Peyer's patch (tissue), 4 donors: ENCODE measurements at places on chromosomes 11 and 22. TPM values are rescaled to one million over a fixed set of nuclear protein-coding genes. Genes with fewer than 3 reads are reported as not detected.

GRCh38 chr22:36386351-36386899 is 1.3 kb downstream of the MYH9 start:
- DNase-seq = peak; percentile 74

GRCh38 chr11:65119670-65119995 is 2.1 kb upstream of the ZNHIT2 start:
- DNase-seq = no peak

DNA sequence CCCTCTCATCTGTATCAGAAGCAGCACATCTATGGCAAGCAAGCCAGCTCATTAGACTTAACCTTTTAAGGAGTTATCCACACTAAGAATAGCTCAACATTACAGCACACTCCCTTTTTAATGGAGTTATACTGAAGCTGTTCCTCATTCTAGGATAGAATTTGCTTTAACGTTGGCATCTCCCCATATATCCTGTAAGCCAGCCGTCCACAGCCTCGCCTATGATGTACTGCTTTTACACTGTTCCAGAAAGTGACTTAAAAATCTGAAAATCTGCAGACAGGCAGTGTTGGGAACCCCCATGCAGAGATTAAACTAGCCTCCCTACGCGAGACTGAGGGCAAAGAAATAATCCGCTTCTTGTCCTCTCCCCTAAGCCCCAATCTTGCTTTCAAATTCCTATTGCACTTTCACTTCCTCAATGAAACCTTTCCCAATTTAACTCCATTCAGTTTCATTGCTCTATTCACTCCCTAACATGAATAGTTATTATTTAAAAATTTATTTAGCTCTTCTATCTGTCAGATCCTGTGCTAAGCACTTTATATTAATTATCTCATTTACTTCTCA is 225.0 kb downstream of the BLID start:
- DNase-seq = no peak

DNA sequence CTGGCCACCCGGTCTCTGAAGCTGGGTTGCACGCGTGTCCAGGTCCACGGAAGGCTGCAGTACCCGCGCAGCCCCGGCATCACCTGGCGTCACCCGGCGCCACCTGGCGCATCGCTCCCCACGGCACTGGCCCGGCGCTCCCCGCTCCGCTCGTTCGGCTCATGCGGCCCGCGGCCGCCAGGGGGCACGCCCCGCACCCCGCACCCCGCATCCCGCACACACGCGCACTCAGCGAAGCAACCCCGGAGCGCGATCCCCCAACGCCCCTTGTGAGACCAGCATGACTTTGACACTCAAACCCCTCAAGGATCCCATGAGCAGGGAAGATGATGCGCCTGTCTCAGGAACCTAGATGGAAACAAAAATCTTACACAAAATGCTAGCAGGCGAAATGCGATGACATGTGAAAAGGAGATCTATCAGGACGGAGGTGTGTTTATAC is 11.9 kb downstream of the B3GNT6 start:
- DNase-seq = no peak

DNA sequence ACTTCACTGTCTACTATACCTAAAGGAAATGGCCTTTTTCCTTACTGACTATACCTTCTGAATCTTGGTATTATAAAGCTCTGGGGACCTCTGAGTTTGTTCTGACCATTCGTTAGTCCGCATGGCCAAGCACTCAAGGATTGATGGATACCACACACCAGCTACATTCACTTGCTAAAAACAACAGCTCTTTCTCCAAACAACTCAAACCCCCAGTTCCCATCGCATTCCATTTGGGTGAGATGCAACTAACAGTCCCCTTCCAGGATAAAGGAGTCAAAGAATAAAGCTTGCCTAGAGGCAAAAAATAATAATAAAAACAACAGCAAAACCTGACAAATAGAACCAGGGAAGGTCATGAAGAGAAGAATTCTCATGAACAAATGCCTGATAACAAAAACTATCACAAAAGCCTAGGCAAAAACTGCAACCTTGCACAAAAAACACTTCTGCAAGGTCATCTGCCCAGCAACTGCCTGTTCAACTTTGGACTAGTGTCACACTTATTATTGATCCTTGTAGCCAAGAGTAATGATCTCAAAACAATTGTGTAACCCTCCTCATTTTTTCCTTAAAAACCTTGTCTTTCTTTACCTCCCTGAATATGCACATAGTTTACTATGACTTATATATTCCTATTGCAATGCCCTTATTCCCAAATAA is 139.0 kb upstream of the GUCY1A2 start:
- DNase-seq = no peak

GRCh38 chr11:44564166-44564565 is 1.3 kb upstream of the CD82 start:
- DNase-seq = no peak

DNA sequence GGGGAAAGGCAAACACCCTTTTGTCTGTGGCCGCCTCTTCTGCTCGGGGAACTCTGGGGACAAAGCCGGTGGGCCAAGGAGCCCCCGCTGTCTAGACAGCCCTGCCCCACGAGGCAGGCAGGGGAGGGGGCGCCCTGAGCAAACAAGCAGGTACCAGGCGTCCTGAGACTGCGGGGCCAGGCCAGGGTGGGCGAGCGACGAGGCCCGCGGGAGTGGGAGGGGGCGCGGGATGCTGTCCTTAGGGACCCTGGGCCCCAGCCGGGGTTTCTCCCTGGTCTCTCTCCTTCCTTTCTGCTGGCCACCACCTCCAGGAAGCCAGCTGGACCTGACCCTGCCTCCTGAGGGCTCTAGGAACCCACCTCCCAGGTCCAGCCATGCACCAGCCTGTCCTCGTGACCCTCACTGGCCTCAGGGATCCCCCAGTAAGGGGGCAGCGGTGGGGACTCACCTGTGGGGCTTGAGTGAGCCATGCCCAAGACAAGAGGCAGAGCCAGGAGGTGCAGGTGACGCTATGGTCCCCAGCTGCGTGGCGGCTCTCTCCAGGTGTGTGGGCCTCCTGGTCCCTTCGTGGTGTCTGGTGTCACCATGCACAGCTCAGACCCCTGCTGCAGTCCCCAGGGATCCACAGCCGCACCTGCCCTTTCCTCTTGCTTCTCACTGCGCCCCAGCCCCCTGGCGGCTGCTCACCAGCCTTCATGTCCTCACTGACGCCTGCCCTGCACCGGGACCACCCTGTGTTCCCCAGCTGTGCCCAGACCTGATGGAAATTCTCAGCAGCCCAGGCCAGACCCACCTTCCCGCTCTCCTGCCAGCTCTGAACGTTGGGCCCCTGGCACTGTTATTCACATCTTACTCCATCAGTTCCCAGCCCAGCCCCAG is 26.5 kb upstream of the MUC5AC start:
- no peak for DNase-seq

DNA sequence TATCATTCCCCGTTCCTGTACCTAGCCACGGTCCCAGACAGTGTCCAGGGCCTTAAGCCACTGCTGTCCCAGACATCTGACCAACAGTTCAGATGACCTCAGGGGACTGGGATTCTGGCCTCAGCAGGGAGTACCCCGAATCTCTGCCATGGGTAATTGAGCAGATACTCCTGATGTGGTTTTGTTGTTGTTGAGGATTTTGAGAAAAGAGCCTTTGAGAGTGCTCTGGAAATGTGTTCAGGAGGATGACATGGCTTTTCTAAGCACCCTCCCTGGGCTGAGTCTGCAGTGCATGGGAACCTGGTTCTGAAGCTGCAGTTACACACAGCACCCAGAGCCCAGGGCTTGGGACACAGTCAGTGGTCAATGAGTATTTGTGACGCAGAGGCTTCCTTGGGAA is 30.4 kb downstream of the ADAMTS15 start:
- DNase-seq = no peak

- DNase-seq = no peak
Observed at GRCh38 chr11:65411681-65412070, 10.9 kb upstream of the NEAT1 start.

GRCh38 chr22:36863979-36864378 is 3.2 kb downstream of the NCF4 start:
- DNase-seq = no peak

DNA sequence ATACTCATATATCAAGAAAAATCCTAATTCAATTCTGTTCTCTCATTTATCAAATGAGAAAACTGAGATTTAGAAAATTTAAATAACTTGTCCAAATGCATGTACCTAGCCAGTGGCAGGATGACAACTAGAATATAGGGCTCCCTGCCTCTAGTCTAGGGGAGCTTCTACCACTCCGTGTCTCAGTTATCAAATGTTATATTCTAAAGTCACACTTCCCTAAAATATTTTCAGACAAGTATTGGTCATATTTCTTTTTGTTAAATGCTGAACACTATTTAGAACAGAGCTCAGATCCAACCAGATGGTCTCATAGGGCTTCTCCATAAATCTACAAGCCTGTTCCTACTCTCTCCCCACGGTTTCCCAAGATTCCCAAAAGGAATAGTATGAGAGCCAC is 26.3 kb downstream of the KCNJ1 start:
- no peak for DNase-seq

DNA sequence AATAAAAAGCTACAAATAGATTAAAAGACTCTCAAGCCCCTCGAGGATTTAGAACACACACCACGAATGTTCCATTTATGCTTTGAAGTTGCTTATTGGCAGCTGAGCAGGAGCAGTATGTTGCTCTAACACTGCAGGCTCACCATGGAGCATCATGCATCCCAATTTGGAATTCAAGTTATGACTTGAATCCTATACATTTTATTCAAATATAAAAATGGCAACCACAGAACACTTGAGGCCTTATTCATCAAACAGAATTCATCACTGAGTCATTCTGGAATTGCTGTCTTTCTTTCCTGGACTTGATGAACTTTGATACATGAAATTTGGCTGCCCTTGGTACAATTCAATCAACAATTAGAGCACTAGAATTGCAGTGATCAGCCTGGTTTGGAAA is 24.5 kb upstream of the BLID start:
- no peak for DNase-seq

DNA sequence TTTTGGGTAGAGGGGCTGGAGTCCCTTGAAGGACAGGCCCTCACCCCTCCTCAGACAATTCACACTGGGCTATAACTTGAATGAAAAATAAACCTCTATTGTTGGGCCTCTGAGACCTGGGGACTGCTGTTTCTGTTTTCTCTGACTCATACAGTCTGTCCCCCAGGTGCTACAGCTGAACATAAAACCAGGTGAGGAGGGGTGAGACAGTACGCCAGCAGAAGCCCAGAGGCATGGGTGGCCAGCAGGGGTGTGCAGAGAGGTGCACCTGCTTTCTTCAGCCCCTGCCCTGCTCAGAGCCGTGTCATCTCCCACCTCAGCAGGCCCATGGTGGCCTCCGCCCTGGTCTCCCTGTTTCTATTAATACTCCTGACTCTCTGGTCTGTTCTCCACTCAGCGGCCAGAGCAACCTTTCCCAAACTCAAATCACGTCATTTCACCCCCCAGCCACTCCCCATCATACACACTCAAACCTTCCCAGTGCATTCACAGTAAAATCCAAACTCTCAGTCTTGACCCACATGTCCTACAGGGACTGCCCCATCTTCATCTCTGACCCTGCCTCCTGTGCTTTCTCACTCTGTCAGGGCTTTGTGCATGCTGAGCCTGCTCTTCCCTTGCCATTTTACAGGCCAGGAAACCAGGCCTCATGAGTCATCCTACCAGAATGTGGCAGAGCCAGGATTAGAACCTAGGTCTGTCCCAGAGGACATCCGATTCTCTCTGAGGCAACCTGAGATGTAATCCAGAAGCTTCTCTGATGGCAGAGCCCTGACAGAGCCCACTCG is 5.4 kb upstream of the IL2RB start:
- no peak for DNase-seq

- no peak for DNase-seq
Observed at GRCh38 chr11:130827451-130828377, 88.6 kb downstream of the SNX19 start.

- peak; percentile 15 for DNase-seq
Observed at GRCh38 chr11:2579315-2580060, 120.3 kb downstream of the KCNQ1OT1 start.

- DNase-seq = no peak
Observed at GRCh38 chr11:126175393-126175792, 36.1 kb downstream of the RPUSD4 start.

DNA sequence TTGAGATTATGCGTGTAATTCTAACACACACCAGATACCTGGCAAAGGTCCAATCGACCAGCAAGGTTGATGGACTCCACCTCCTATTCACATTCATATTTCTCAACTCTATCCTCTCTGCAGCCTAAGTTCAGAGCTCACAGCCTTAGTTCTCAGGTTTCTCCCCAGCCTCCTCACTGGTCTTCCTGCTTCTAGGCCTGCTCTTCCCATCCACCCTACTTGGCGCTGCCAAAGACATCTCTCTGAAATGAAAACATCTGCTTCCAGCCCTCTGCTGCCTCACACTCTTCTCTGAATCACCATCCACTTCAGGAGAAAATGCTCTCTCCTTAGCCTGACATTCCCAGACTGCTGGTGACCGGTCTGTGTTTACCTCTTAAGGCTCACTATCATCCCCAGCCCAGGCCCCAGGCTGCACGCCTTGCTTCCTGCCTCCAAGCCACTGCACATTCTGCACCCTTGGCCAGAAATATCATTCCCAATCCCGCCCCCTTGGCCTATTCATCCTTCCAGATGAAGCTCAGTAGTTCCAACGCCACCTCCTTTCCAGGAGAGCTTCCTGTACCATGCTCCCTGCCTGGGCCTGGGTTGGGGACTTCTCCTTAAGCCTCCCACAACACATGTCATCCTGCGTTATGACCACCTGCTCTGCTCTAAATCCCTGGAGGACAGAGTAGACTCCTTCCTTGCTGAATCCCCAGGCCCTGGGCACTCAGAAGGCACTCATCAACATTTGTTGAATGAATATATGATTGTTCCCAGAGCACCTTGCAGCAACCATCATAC is 3.5 kb downstream of the ARRB1 start:
- peak; percentile 58 for DNase-seq

DNA sequence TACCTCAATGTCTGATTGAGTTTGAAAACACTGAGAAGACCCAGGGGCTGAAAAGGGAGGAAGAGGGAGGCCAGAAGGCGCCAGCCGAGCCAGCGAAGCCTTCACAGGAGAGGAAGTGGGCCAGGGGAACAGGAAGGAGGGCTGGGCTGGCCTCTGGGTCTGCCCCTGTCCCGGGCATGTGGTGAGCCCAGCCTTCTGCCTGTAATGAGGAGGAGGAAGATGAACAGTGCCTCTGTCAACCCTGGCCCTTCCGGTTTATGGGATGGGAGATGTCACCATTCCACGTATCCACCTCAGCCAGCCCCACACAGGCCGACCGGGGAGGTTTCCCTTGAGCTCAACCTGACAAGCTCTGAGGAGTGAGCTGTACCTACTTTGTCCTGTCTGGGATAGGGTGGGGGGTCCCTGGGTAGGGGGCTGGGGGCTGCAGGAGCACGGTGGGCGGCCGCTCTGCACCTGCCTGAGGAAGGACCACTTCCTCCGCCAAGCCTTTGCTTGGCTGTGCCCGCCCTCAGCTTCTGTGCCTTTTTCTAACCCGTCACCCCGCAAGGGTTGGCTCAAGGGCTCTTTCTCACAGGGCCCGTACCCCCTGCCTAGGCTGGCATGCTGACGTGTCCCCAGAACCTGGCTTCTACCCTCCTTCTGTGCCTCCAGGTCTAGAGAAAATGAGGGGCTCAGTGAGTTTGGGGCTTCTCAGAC is 2.0 kb downstream of the PARVG start:
- DNase-seq = peak; percentile 82

VSTM5 gene
- 1.7 TPM for total RNA-seq

UPK3A gene
- total RNA-seq = not detected

TUB gene
- 11.6 TPM for total RNA-seq

ST13 gene
- 53.4 TPM for total RNA-seq

OR2AG1 gene
- not detected for total RNA-seq

WBP2NL gene
- total RNA-seq = 3.3 TPM

DRD4 gene
- total RNA-seq = not detected

PGA5 gene
- total RNA-seq = not detected

IRAG1 gene
- total RNA-seq = 44.6 TPM

CYTH4 gene
- total RNA-seq = 20.9 TPM
